ENCODE measurements at places on chromosomes 13 and 19.

DNA sequence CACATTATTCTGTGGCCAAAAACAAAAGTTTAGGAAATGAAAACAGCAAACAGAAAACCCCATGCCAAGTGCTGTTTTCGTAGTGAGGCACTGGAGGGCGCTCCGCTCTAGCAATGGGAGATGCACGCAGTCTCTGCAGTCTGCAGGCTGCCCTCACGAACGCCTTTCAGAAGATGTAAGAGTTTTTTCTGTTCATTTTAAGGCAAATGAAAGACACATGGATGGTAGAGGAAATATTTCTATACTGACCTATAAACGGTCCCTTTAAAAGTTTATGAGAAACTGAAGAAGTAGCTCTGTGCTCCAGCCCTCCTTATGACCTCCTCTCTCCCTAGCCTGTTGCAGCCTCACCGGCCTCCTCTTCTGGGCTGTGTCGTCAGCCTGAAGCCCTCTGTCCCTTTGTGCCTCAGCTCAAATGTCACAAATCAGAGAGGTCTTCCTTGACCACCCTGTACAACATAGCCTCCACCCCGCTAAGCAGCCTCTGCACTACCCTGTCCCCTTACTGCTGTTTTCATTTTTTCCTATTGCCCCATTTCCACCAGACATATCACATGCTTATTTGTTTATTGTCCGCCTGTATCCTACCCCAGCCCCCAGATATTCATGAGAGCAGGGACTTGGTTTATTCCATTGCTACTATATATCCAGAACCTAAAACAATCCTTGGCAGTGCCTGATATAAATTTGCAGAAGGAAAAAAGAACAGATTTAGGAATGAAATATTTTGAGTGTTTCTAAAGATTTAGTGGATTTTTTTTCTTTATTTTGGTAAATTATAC, 116.4 kb downstream of the TM9SF2 start:
- DNase-seq, result peak; percentile 85

DNA sequence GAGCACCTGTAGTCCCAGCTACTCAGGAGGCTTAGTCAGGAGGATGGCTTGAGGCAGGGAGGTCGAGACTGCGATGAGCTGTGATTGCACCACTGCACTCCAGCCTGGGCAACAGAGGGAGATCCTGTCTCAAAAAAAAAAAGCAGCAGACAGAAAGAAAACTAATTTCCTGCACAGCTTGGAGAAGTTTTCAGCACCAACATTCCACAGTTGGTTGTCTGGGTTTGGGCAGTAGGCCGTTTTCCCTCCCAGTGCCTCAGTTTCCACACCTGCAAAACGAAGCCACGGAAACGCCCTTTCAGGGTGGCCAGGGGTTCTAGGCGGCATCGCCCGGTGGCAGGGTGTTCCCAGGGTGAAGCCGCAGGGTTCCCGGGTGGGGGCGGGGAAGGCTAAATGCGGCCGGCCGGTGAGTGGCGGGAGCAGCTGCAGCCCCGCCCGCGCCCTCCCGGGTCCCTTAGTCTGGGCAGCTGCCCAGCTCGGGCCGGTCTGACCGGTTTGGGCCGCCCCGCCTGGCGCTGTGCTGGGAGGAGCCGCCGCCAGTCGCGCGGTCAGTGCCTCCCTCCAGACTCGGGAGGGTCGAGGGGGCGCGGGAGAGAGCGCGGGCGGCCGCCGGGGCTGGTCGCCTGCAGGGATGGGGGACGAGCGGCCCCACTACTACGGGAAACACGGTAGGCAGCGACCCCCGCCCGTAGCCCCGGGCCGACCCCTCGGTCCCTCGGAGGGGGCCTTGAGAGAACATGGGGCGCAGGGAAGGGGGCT, at the start of gene SLC44A2:
Gene SLC44A2, plus strand, starts transcription at position 551 of the 759 bp plus-strand sequence. Its CDS starts 81 bp downstream, at position 632.
- DNase-seq, result peak; percentile 77

DNA sequence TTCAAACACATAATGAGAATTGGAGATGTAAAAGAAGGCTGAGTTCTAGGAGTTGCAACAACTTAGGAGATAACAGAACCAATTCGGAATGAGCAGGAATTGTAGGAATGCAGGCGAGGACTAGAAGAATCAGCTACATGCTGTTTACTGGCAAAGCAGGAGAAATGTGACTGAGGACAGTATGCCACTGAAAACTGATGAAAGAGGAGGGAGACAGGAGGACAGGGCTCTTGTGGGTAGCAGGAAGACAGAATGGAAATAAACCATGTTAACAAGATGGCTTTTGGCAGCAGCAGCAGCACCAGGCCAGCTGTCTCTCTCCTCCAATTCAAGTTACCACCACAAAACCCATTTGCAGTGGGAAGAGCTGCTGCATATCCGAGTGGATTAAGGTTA, 91.0 kb upstream of the SLC15A1 start:
- DNase-seq, result no peak

GRCh38 chr13:37127691-37128241, 22.3 kb upstream of the CSNK1A1L start:
- DNase-seq, result no peak

DNA sequence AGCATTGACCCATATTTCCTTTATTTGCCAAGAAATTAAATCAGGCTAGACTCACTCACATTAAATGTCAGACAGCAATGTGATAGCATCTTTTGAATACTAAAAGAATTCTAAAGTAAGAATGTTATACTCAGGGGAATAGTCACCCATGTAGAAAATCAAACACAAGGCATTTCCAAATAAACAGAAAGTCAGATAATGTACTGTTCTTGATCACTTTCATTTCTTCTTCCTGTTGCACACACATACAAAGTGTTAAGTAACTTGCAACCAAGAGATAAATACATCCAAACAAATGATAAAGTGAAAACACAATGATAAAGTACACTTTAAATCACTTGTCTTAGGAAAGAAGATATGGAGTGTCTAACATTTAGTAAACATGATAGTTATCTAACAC, 1366.6 kb upstream of the MIR17HG start:
- DNase-seq, result no peak

- peak; percentile 59 for DNase-seq
Observed at GRCh38 chr19:6378486-6378885, 2.8 kb upstream of the PSPN start.

DNA sequence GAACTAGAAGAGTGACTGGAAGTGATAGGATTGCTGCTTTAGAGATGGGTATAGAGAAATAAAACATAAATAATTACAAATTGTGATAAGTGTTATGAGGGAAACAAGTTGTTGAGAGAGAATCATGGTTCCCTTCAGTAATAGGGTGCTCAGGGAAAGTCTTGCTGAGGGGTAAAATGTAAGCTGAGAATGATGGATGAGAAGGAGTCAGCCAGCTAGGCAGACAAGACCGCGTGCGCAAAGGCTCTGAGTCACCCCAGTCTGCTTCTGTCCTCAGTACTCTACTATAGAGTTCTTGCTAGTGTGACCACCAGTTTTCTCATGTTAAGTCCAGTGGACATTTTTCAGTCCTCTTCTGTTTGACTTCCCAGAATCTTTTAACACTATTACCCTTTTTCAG, 39.5 kb downstream of the PCCA start:
- no peak for DNase-seq

DNA sequence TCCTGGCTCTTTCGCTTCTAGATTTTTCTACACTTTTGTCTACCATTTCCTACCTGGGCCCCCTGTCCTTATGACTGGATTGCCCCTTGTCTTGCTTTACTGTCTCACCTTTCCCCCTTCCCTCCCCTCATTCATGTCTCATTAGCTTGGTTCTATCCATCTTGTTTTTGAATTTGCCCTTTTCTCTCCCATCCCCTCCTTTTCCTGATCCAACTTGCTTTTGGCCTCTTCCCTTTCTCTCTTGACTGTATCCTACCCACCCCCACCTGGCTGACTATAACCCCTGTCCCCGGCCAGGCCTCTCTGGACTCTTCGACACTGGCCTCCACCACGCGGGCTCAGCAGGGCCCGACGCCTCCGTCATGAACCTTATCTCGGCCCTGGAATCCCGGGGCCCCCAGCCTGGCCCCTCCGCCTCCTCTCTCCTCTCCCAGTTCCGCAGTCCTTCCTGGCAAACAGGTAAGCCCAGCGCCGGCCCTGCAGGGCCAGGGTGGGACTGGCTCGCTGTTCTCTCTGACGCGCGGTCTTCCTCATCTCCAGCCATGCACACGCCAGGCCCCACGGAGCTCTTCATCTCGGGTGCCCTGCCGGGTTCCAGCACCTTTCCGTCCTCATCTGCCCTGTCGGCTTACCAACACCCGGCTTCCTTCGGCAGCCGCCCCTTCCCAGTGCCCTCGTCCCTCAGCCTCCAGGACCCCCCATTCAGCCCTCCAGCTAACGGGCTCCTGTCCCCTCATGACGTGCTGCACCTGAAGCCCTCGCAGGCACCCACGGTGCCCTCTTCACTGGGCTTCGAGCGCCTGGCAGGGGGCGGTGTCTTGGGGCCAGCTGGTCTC, 3.4 kb downstream of the PRR12 start:
- DNase-seq, result no peak

GRCh38 chr19:994516-994915, 5.7 kb upstream of the GRIN3B start:
- no peak for DNase-seq

GRCh38 chr19:17944301-17944700, 11.5 kb downstream of the CCDC124 start:
- DNase-seq, result no peak

GRCh38 chr13:24671386-24672113, 8.7 kb upstream of the ATP12A start:
- DNase-seq, result peak; percentile 85

DNA sequence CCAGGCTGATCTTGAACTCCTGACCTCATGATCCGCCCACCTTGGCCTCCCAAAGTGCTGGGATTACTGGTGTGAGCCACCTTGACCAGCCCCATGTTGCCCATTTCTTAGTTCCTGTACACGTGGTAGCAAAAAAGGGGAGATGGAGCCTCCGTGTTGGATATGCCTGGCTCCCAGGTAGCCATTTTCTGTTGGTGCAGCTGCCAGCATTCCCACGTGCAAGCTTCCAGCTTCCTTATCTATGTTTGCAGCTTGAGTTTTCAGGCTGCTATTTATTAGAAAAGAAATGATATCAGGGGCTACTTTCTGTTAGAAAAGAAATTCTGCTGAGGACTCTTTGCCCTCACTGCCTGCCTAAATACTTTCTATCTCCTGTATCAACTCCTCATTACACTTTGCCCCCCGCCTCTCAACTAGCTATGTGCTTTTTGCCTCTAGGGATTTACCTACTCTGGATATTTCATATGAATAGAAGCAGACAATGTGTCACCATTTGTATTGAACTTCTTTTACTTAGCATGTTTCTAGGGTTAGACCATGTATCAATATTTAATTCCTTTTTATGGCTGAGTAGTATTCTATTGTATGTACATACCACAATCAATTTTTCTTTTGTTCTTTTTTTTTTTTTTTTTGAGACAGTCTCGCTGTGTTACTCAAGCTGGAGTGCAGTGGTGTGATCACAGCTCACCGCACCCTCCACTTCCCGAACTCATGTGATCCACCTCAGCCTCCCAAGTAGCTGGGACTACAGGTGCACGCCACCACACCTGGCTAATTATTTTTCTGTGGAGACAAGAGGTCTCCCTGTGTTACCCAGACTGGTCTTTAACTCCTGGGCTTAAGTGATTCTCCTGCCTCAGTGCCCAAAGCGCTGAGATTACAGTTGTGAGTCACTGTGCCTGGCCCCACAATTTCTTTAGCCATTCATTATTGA, 3.4 kb upstream of the TMED1 start:
- no peak for DNase-seq

GRCh38 chr13:104357174-104357573, 1291.0 kb upstream of the SLC10A2 start:
- peak; percentile 24 for DNase-seq

All from eye (tissue), 1 donor.